A673 (cell line): ENCODE measurements at places on chromosomes 4 and X. TPM values are rescaled to one million over a fixed set of nuclear protein-coding genes. Genes with fewer than 3 reads are reported as not detected.

Gene SOX3
- total RNA-seq, result not detected in 2 replicates

Gene RASGEF1B
- total RNA-seq, result 6.4 and 8.1 TPM in 2 replicates

Gene TCEAL2
- total RNA-seq, result 0.28 TPM in 1 of 2 replicates, not detected in the other

Gene HOPX
- total RNA-seq, result not detected in 2 replicates

Gene KIAA1210
- total RNA-seq, result not detected in 2 replicates

Gene FGF13
- 36.5 and 38.7 TPM in 2 replicates for total RNA-seq

Gene PTPN13
- total RNA-seq, result 103 and 107 TPM in 2 replicates

Gene RENBP
- 3.4 and 5.7 TPM in 2 replicates for total RNA-seq

Gene PPARGC1A
- total RNA-seq, result not detected in 2 replicates

Gene ZBTB49
- total RNA-seq, result 6.6 and 6.8 TPM in 2 replicates

Gene DOK7
- total RNA-seq, result not detected in 2 replicates

Gene BEX1
- 104 and 105 TPM in 2 replicates for total RNA-seq

Gene ZNF711
- 21.0 and 22.4 TPM in 2 replicates for total RNA-seq

Gene NCAPG
- 105 and 122 TPM in 2 replicates for total RNA-seq

GRCh38 chr4:152356428-152357034 lies 179.4 kb downstream of the FBXW7 start:
- no peaks in the 10 kb centered on the region for H3K36me3 ChIP-seq
- DNase-seq, result no peak
- peaks cover 9% of the 10 kb centered on the region for H3K4me1 ChIP-seq
- no peak overlapping the region for H3K27ac ChIP-seq

- H3K27ac ChIP-seq, result no peak overlapping the region
- no peaks in the 10 kb centered on the region for H3K4me1 ChIP-seq
- no peaks in the 10 kb centered on the region for H3K36me3 ChIP-seq
These were observed 54.4 kb downstream of the KLHL13 start for GRCh38 chrX:118062048-118062789.

- H3K27ac ChIP-seq, result no peak overlapping the region
- no peaks in the 10 kb centered on the region for H3K4me1 ChIP-seq
- DNase-seq, result no peak
- no peaks in the 10 kb centered on the region for H3K27me3 ChIP-seq
These were observed 189.9 kb upstream of the NWD2 start for GRCh38 chr4:37054531-37055077.

DNA sequence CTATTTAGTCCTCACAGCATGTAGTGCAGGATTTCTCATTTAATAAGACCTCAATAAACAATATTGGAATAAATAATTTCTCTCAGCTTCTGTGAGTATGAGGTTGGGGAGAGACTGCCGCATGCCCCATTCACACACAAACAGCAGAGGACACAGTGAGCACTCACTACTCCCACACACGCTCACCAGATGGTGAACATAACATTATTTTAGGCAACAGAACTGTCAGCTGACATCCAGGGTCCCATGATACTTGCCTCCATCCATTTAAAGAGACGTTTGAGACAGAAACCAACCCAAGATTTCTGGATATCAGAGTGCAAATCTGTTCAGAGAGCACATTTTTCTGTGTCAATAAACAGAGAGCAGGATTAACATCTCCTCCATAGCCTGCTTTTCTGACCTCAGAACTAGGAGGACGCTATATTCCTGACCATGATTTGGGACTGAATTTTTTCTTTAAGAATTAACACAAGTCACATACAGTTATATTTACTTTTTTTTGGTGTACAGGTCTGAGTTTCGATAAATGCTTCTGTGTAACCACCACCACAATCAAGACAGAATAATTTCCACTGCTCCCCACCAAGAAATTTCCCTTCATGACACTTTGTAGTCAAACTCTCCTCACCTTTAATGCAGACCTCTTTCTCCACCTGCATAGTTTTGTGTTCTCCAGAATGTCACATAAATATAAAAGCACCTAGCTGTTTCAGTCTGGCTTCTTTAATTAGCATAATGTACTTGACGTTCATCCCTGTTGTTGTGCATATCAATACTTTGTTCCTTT lies 16.7 kb downstream of the GPRIN3 start:
- no peaks in the 10 kb centered on the region for H3K36me3 ChIP-seq
- no peak overlapping the region for H3K4me3 ChIP-seq
- peak; percentile 61 for DNase-seq
- no peaks in the 10 kb centered on the region for H3K4me1 ChIP-seq
- H3K27ac ChIP-seq, result no peak overlapping the region

- H3K27me3 ChIP-seq, result no peaks in the 10 kb centered on the region
- no peak overlapping the region for H3K4me3 ChIP-seq
- no peak for DNase-seq
- H3K4me1 ChIP-seq, result no peaks in the 10 kb centered on the region
- no peak overlapping the region for H3K27ac ChIP-seq
- H3K36me3 ChIP-seq, result peaks cover 21% of the 10 kb centered on the region
These were observed 35.3 kb downstream of the BOD1L1 start for GRCh38 chr4:13592220-13592619.

DNA sequence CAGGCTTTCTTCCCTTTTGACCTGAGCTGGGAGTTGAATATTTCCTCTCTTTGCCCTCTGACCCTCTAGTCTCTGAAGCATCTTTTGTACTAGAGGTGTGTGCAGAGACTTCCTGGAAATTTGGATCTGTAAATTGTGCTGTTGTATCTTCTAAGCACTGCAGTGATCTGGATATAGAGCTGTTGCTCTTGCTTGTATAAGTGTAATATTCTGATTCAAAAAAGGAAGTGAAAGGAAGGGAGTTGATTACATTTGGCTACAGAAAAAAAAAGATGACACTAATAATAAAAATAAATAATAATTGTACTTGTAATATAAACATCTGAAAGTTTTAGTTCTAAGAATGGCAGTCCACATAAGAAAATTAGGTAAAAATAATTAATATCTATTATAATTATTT lies 33.0 kb downstream of the FRG1 start:
- H3K4me1 ChIP-seq, result no peaks in the 10 kb centered on the region
- H3K36me3 ChIP-seq, result no peaks in the 10 kb centered on the region
- H3K4me3 ChIP-seq, result no peak overlapping the region
- no peak overlapping the region for H3K27ac ChIP-seq
- DNase-seq, result no peak

DNA sequence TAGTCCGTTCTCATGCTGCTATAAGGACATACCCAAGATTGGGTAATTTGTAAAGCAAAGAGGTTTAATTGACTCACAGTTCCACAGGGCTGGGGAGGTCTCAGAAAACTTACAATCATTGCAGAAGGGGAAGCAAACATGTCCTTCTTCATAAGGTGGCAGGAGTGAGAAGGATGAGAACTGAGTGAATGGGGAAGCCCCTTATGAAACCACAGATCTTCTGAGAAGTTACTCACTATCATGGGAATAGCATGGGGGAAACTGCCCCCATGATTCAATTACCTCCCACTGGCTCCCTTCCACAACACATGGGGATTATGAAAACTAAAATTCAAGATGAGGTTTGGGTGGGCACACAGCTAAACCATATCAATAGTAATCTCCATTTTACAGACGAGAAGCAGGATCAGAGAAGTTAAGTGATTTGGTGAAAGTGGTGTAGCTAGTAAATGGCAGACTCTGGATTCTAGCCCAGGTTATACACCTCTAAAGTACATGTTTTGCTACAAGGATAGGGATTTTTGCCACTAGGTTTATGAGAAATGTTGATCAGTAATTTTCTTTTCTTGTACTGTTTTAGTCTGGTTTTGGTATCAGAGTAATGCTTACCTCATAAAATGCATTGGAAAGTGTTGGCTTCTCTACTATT lies 47.3 kb upstream of the C1GALT1C1 start:
- H3K4me1 ChIP-seq, result no peaks in the 10 kb centered on the region
- H3K27ac ChIP-seq, result no peak overlapping the region
- H3K36me3 ChIP-seq, result no peaks in the 10 kb centered on the region
- no peaks in the 10 kb centered on the region for H3K27me3 ChIP-seq
- no peak for DNase-seq
- H3K4me3 ChIP-seq, result no peak overlapping the region

- H3K27ac ChIP-seq, result no peak overlapping the region
- H3K4me1 ChIP-seq, result no peaks in the 10 kb centered on the region
- no peaks in the 10 kb centered on the region for H3K27me3 ChIP-seq
These were observed 1.5 kb downstream of the P2RY8 start for GRCh38 chrX:1535241-1536041.

DNA sequence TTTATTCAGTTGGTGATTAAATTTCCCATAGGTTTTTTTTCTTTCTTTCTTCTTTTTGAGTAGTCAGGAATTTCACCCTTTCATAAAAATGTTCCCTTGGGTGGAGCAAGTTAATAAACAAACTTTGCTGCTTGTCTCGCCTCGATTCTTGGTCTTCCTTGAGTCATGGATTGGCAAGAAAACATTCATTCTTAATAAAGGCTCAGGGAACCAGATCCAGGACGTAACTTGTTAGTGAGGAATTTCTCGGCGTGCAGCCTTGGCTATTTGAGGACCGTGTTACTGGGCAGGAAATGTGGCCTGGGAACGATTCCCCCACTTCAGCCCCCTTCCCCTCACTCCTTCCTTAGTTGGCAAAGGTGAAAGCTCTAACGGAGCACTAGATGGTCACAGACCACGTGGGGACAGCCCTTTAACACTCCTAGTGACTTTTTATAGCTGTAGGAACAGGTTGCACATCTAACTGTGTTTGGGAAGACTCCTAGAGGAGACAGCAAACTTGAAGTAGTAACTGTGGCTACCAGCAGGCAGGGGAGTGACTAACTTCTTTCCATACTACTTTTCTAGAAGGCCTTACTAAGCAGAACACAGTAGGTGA lies 106.8 kb downstream of the UCHL1 start:
- H3K27me3 ChIP-seq, result peaks cover 45% of the 10 kb centered on the region
- H3K36me3 ChIP-seq, result no peaks in the 10 kb centered on the region
- H3K27ac ChIP-seq, result no peak overlapping the region
- no peaks in the 10 kb centered on the region for H3K4me1 ChIP-seq

GRCh38 chrX:130109429-130110378 lies 593 bp downstream of the ELF4 start:
- H3K36me3 ChIP-seq, result no peaks in the 10 kb centered on the region
- peak; percentile 17 for DNase-seq
- peak overlapping the region; percentile 59 for H3K27ac ChIP-seq
- no peaks in the 10 kb centered on the region for H3K27me3 ChIP-seq
- peaks cover 6% of the 10 kb centered on the region for H3K4me1 ChIP-seq

DNA sequence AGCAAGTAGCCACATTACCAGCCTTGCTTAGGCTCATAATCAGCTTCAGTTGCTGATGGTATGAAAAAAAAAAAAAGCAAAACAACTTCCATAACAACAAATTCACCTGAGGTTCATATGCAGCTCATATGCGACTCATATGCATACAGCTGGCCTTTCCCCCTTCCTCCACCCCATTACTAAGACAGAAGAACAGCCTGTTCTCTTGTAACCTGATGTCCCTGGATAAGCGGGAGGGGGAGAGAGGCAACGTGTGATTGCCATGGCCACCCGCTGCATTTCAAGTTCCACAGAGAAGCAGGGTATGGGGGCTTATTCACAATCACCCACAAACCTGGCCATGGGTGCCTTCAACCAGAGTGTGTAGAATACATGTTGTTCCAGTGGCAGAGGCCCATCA lies 95.1 kb upstream of the DGKK start:
- no peaks in the 10 kb centered on the region for H3K27me3 ChIP-seq
- no peak overlapping the region for H3K27ac ChIP-seq
- H3K4me3 ChIP-seq, result no peak overlapping the region
- H3K4me1 ChIP-seq, result no peaks in the 10 kb centered on the region

- no peaks in the 10 kb centered on the region for H3K27me3 ChIP-seq
- no peaks in the 10 kb centered on the region for H3K36me3 ChIP-seq
- no peaks in the 10 kb centered on the region for H3K4me1 ChIP-seq
- H3K4me3 ChIP-seq, result no peak overlapping the region
- H3K27ac ChIP-seq, result no peak overlapping the region
- DNase-seq, result no peak
These were observed 10.1 kb downstream of the HS3ST1 start for GRCh38 chr4:11418610-11419009.

- no peaks in the 10 kb centered on the region for H3K36me3 ChIP-seq
- H3K4me1 ChIP-seq, result no peaks in the 10 kb centered on the region
- no peaks in the 10 kb centered on the region for H3K27me3 ChIP-seq
- no peak overlapping the region for H3K27ac ChIP-seq
These were observed 66.3 kb upstream of the PUDP start for GRCh38 chrX:7214251-7214650.

DNA sequence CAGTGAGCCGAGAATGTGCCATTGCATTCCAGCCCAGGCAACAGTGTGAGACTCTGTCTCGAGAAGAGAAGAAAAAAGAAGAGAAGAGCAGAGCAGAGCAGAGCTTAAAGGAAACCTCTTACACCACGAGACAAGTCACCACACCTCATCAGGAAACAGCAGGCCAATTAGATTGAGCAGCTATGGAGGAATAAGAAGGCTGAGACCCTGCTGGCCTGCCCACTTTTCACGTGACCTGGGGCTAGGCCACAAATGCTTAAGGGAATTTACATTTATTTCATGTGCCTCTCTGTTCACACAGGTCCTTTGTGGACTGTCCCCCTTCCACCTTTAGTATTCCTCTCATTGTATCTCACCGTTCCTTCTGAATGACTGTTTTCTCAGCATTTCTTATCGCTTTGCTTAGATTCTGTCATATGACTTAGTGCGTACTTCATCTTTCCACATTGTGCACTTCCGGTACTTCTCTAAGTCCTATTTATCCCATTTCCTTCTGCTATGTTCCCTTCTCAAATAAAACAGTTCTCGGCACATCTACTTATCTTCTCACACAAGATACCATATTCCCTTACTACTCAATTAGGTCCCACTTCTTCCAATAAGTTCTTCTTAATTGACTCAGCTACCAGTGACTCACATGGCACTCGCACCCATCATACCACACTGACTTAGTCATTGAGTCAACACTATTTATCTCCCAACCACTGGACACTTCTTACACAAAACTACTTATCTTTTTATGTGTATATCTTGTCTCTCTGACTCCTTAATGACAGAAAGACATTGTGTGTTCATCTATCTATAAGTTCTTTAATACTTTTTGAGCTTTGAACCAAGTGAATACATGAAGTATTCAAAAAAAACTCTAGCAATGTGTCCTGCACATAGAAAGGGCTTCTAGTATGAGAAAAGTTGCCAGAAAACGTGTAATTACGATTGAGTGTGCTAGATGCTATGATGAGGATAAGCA lies 11.0 kb downstream of the CUL4B start:
- H3K27me3 ChIP-seq, result no peaks in the 10 kb centered on the region
- no peak overlapping the region for H3K27ac ChIP-seq
- H3K4me1 ChIP-seq, result no peaks in the 10 kb centered on the region
- H3K4me3 ChIP-seq, result no peak overlapping the region
- no peaks in the 10 kb centered on the region for H3K36me3 ChIP-seq

DNA sequence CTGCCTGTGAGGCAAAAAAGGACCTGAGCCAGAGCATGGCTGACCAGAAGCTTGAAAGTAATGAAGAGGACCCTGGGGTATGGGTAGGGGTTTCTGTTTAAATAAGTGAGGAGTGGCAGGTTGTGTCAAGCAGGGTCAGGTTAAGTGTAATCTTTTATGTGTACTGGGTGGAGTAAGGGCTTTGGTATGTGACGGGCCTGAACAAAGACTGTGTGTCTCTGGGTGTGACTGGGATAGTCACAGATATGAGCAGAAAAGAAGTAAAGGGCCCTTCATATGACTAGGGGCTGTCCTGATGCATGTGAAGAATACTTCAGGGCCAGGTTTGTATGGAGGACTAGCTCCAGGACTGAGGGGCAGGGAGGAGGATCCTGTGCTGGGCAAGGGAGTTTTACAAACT lies 82.4 kb downstream of the ITIH6 start:
- DNase-seq, result no peak
- H3K4me3 ChIP-seq, result no peak overlapping the region
- H3K36me3 ChIP-seq, result no peaks in the 10 kb centered on the region
- no peaks in the 10 kb centered on the region for H3K27me3 ChIP-seq
